ENCODE measurements at places on chromosomes 6 and 20. TPM values are rescaled to one million over a fixed set of nuclear protein-coding genes. Genes with fewer than 3 reads are reported as not detected.

Gene FOXF2
- total RNA-seq, result not detected

Gene VIP
- not detected for total RNA-seq

Gene SIRPB2
- total RNA-seq, result not detected

Gene RIPOR3
- total RNA-seq, result not detected

Gene RIN2
- not detected for total RNA-seq

Gene ABHD16B
- total RNA-seq, result not detected

Gene IRF4
- total RNA-seq, result 254 TPM

Gene FRK
- total RNA-seq, result 0.09 TPM

Gene GRIK2
- not detected for total RNA-seq

Gene THBS2
- not detected for total RNA-seq

Gene SAMD5
- total RNA-seq, result not detected

Gene RAB44
- not detected for total RNA-seq

Gene PHIP
- total RNA-seq, result 36.0 TPM

Gene DZANK1
- total RNA-seq, result 1.7 TPM

Gene RIPOR2
- 104 TPM for total RNA-seq

Gene CTAGE9
- total RNA-seq, result not detected

Gene FAM83D
- 28.4 TPM for total RNA-seq

Gene POM121L2
- not detected for total RNA-seq

Gene EXOC2
- 28.4 TPM for total RNA-seq

Gene FGD2
- total RNA-seq, result 15.6 TPM

Gene TAF4
- total RNA-seq, result 21.1 TPM

Gene COL9A3
- total RNA-seq, result 0.45 TPM

Gene AKAP7
- total RNA-seq, result 10.3 TPM

Gene C6orf132
- 0.18 TPM for total RNA-seq

Gene KCNG1
- not detected for total RNA-seq

Gene SLC4A11
- 6.0 TPM for total RNA-seq

Gene SYCP2
- total RNA-seq, result 13.5 TPM

Gene CST7
- total RNA-seq, result 177 TPM

All from activated CD8-positive, alpha-beta memory T cell treated with anti-CD3 and anti-CD28 coated beads, Interleukin-2, amount 10 ng/mL, durations not matched to agents 7 days and 5 days (primary cell).